ENCODE measurements at places on chromosomes 6 and 20.

DNA sequence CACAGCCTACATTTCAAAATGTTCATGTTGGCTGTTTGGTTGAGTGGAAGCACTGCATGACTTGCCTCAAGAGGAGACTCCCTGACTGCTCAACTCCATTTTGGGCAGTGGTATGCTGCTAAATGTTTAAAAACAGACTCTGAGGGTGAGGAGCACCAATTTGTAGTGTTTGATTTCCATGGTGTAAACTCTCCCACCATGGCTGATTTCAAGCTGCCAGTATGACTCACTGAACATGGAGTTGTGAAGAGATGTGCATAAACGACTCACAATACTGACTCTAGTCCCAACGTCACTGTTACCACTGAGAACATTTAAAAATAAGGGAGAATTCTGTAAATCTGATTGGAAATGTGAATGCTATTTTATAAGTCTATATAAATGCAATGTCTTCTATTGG is 70.4 kb downstream of the BACH2 start:
- no peak for DNase-seq

GRCh38 chr20:48789185-48789668 is 38.6 kb downstream of the PREX1 start:
- DNase-seq: no peak

DNA sequence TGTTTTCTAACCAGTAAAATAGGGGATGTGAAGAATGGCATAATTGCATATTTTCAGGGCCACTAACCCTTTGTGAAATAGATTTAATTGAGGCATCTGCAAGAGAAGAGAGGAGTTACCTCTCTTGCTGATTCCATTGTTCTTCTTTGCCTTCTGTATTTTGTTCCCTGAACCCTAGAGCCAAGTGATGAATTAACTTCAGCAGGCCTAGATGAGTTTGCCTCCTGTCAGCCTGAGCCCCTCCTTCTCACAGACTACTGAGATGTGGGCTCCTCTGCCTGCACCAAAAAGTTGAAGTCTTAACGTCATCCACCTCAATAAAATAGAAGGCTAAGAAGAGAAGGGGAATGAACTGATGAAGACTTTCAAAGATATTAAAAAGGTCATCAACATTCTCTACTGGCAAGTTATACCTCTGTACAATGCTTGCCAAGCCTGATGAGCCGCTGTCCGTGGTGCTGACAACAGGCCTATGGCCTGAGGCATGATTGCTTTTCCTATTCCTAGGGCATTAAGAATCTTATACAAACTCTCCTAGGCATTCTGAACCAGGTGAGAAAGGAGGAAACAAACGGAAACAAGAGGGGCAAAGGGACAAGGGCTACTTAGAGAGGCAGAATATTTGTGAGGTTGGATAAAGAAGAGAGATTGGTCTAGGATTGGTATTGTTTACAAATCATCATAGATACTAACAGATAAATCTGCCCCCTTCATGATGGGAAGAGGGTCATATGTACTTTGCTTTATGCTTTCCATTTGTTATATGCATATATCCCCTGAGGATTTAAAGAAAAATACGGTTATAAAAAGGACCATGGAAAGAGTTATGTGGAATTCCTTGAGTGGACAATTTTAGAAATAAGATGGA is 46.8 kb downstream of the CD24 start:
- peak; percentile 18 for DNase-seq

DNA sequence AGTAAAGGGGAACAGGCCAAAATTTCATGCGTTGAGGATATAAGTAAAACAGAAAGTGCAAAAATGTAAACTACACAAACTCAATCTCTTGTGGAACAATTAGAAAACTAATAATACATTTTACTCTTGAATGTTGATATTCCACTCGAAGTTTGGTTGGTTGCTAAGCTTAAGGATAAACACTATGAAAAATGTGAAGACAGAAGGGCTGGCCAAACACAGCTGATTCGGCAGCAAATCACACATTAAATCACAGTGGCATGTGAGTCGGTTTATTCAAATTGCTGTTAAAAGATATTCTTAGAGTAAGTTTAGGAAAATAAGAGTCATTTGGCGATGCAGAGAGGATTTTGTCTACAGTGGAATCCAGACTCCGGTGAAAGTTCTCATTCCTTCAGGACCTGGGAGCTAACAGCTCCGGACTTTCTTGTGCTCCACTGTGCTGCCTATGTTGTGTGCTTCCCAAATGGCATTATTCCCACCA is 1.4 kb upstream of the EPM2A start:
- no peak for DNase-seq

GRCh38 chr6:88376768-88377387 is 210.7 kb upstream of the CNR1 start:
- no peak for DNase-seq
